ENCODE measurements at places on chromosomes 11 and 22.

GRCh38 chr11:100009728-100010127 is 677.4 kb upstream of the ARHGAP42 start:
- no peak for DNase-seq

GRCh38 chr11:72621008-72621610 is 53.1 kb downstream of the PDE2A start:
- no peak for DNase-seq

GRCh38 chr22:22941831-22942510 is 54.4 kb downstream of the IGLL5 start:
- no peak for DNase-seq

- no peak for DNase-seq
These were observed 39.4 kb downstream of the CARD18 start for GRCh38 chr11:105100206-105100605.

GRCh38 chr11:26914968-26915367 is 78.9 kb upstream of the FIBIN start:
- DNase-seq = no peak

GRCh38 chr11:102573851-102574250 is 43.3 kb upstream of the MMP7 start:
- no peak for DNase-seq

DNA sequence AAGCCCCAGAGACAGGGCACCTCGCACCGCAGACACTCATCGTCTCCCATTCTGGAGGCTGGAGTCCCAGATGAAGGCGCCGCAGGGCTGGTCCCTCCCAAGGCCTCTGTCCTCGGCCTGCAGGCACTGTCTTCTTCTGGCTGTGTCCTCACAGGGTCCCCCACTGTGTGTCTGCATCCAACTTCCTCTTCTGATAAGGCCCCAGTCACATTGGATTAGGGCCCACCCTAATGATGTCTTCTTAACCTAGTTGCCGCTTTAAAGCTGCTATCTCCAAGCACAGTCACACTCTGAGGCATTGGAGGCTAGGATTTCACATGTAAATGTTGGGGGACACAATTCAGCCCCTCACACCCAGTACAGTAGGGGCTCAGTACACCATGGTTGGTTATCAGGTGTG is 48.9 kb downstream of the DHCR7 start:
- no peak for DNase-seq

- DNase-seq = no peak
These were observed 4.9 kb downstream of the SLCO2B1 start for GRCh38 chr11:75155570-75156422.

DNA sequence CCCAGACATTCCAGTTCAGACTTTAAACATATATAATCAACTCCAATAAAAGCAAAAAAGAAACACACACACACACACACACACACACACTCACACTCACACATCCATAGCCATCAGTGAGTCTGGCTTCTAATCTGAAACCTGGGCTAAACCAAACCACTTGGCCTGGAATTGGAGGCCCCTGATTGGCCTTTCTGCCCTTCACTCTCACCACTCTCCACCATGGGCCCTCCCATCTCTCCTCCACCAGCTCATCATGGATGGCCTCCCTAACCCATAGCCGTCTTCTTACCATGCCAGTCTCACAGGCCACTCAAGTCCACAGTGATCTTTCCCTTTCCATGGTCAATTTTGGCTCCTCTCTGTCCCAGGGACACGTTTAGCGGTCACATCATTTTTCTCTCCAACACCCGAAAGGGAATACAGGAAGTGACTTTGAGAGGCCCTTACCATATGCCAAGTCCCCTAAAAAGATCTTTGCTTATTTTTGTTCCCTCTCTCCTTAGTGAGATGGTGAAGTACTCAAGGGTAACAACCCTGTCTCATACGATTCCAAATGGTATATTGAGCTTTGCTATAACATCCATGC is 66.6 kb downstream of the ENDOD1 start:
- no peak for DNase-seq

DNA sequence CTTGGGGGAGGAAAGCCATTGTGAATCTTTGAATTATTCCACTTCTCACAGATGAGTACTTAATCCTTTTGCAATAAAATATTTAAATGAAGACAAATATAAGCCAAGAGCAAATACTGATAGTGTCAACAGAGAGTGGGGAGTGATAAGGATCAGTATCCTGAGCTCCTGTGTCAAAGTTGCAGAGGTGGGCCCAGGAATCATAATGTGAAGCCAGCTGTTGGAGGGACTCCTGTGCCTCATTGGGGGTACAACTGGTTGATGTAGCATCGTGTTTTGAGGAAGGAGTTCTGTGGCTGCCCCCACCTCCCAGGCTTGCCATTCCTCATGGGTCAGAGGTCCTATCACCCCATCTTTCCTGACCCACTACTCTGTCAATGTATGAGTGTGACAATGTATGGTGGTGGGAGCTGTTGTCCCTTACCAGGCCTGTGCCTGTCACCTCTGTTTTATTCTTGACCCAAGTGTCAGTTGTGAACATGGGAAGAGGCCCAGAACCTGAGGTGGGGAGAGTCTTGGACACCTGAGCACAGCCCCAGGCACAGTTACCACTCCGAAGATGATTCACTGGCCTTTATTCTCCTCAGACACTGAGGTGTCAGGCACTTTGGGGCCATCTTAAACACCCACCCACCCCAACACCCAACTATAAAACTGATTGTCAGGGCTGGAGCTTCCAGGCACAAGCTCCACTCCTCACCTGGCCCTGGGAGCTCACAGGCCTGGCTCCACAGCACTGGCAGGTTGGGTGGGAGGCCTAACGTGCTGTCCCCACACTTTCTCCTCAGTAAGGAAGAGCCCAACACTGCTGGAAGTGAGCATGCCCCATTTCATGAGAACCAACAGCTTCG is 38.4 kb downstream of the KCNQ1OT1 start:
- DNase-seq = no peak

GRCh38 chr22:40028098-40028425 is 33.3 kb downstream of the FAM83F start:
- DNase-seq = no peak

GRCh38 chr22:20646415-20646814 is 127.5 kb upstream of the SERPIND1 start:
- no peak for DNase-seq

- DNase-seq = no peak
These were observed 165.9 kb upstream of the NCAM1 start for GRCh38 chr11:112795142-112795815.

- no peak for DNase-seq
These were observed 9.2 kb upstream of the AIFM3 start for GRCh38 chr22:20957683-20958431.

DNA sequence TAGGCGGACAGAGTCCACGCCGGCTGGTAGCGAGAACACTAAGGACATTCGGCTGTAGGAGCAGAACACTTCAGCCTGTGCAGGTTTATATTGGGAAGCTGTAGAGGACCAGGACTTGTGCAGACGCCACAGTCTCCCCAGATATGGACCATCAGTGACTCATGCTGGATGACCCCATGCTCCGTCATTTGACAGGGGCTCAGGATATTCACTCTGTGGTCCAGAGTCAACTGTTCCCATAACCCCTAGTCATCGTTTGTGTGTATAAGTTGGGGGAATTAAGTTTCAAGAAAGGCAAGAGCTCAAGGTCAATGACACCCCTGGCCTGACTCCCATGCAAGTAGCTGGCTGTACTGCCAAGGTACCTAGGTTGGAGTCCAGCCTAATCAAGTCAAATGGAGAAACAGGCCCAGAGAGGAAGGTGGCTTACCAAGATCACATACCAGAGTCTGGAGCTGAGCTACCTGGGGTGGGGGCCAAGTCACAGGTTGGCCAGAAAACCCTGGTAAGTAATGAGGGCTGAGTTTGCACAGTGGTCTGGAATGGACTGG is 17.2 kb downstream of the P2RY2 start:
- DNase-seq = no peak

DNA sequence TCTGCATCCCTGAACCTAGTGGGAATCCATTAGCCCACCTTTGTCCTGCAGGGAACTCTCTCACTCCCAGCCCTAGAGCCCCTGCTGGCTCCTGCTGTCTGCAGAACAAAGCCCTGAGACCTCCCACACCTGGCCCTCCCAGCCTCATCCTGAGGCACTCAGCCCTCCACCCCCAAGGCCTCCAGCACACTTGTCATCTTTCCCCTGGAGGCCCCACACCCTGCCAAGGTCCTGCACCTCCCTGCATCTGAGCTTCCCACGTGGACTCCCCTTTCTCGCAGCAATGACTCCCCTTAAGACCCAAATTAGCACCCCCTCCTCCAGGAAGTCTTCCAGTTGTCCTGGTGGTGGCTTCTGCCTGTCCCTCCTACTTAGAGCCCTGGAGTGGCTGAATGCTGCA is 42.3 kb upstream of the LINC01488 start:
- no peak for DNase-seq

GRCh38 chr11:12841946-12842630 is 167.0 kb upstream of the RASSF10 start:
- no peak for DNase-seq

DNA sequence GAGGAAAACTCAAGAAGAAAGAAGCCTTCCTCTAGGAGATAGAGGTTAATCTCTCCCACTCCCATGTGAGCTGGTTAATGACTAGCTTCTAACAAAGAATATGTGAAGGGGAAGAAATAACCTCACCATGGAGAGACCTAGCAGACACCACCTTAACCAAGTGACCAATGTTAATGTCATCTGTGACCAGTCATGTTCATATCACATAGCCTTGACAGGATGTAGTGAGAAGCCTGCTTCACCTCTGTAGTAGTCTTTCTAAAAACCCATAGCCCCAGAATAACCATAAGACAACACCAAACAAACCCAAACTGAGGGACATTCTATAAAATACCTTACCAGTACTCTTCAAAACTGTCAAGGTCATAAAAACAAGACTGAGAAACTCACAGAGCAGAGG is 21.5 kb upstream of the POU2AF1 start:
- no peak for DNase-seq

DNA sequence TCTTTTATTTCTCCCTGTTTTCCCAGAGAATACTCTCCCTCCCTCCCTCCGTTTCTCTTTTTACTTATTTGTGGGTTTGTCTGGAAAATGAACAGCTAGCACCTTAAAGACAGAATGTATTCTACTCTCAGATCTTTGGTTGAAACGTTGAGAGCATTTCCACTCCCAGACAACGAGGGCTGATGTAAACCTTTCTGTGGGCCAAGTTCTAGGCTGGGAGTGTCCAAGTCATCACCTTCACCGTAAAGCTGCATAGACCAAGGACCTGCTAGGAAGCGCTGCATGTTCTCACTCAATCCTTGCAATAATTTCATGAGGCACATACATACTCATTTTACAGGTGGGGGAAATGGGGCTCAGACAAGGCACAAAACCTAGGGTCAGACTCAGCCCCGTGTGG is 32.4 kb downstream of the MYH9 start:
- no peak for DNase-seq

- no peak for DNase-seq
These were observed 354.7 kb upstream of the NARS2 start for GRCh38 chr11:78929207-78929905.

DNA sequence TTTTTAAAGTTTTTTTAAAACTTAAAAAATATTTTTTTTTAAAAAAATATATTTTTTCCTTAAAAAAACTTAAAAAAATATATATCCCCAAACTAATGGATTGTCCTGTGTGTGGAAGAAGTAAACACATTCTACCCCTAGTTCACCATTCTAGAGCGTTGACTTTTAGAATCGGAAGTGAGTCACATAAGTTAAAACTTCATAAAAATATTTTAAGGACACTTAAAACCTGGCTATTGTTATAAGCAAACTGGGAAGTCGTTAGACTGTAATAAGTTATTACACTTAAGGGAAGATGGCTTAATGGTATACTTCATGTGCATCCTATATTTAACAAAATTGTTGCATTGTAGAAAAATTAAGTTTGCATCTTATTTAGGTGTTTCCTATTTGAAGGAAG is 21.1 kb downstream of the FAM118B start:
- no peak for DNase-seq

DNA sequence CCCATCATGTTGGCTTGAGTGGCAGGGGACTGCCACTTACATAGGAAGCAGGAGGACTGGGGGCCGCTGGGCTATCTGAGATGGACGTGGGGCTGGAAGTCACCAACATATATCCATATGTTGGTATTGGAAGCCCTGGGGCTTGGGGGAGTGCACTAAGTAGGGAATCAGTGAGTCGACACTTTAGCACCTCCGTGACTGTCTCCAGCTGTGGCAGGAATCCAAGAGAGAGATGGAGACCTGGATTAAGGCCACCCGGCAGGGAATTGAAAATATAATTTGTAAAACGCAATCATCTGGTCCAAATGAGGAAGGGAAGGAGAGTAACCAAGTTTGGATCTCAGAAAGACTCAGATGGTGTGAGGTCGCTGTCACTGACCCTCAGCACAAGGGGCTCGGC is 68.4 kb downstream of the ELFN2 start:
- DNase-seq = no peak

- DNase-seq = no peak
These were observed 74.4 kb upstream of the NTM start for GRCh38 chr11:131295986-131296385.

- DNase-seq = no peak
These were observed 84.6 kb upstream of the PHOX2A start for GRCh38 chr11:72328366-72329224.

GRCh38 chr11:117183724-117184349 is 5.3 kb downstream of the SIDT2 start:
- DNase-seq = no peak

GRCh38 chr11:10379426-10379825 is 74.6 kb downstream of the ADM start:
- DNase-seq = no peak

- no peak for DNase-seq
These were observed 309.6 kb downstream of the METTL15 start for GRCh38 chr11:28417601-28418323.

- no peak for DNase-seq
These were observed 169.7 kb downstream of the SOX6 start for GRCh38 chr11:16186680-16187079.

DNA sequence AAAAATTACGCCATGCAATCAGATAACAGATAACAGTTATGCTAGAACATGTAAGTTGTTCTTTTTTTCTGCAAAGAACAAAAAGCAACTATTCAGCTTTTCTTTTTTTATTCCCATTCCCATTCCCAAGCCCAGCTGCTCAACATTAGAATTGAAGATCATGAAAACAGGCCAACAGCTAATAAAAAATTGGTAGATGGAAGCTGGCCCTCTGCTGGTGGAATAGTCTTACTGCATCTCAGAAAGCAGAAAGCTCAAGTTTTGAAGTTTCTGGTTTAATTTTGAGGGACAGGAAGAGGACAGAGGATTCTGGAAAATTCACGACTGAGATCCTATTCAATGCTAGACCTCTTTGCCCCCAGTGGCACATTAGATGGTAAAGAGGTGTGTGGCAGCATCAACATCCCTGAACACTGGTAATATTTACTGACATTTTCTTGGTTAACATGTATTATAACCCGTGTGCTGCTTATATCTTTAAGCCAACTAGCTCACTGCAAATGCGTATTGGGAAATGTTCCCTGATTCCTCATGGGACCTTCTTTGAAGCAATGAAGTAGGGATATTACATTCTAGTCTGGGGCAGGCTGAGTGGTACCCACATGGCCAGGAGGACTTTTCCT is 591.2 kb downstream of the OPCML start:
- DNase-seq = no peak

DNA sequence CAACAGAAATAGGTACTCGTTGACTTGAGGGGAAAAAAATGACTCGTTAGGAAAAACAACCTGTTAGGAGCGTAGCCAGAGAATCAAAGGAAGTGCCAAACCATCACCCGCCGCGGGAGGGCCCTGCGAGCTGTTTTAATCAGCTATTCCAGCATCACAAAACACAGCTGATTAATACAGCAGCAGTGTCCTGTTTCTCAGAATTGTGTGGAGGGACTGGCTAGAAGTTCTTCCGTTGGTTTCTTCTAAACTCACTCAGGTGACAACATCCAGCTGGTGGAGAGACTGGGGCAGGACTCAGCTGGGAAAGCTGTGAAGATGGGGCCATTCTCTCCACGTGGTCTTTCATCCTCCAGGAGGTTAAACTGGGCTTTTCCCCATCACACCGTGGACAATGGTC is 28.0 kb downstream of the HSPA8 start:
- no peak for DNase-seq

Measured in stimulated activated CD8-positive, alpha-beta memory T cell treated with anti-CD3 and anti-CD28 coated beads, Interleukin-2, amount 100 ng/mL, for 1 hour (primary cell).